ENCODE measurements at places on chromosomes 7 and 10.

DNA sequence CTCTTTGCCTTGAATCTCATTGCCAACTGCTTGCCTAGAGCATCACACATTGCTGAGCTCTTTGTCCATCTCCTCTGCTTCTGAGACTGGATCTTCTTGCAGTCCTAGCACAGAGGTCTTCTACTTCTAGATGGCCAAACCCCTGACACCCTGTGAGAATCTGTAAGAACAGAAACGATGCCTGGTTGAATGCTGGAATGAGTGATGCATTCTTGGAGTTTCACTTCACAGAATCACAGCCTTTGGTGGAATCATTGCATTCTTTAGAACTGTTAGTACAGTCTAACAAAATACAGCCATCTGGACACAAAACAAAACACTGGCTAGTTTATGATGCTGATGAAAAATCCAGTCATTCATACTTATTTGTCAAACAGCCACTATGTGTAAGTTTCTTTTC lies 141.7 kb upstream of the ITGB1 start:
- DNase-seq = no peak

DNA sequence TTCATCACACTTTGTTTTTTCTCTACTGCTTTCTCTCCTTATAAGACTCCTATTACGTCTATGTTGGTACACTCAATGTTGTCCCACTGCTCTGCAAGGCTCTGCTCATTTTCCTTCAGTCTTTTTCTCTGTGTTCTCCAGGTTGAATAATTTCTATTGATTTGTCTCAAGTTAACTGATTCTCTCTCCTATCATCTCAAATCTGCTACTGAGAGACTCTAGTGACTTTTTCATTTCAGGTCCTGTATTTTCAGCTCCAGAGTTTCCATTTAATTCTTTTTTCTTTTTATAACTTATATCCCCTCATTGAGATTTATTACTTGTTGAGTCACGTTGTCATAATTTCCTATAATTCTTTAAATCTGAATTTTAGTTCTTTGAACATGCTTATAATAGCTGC lies 100.9 kb downstream of the RNLS start:
- DNase-seq = no peak

DNA sequence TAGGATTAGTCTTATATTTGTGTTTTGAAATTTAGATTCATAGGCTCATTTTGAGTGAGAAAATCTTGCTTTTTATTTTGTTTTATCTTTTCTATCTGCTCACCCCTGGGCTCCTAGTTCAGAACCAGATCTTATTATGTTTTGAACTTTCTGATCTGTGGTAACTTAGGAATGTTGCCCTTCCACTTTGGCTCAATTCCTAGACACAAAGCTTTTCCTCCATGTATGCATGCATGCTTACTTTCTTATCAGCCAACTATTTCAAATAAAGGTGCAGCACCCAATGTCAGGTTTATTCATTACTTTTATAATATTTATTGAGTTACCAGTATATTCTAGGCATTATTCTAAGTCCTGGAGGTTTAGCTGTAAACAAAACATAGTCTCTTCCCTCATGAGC lies 374.8 kb upstream of the KIAA1217 start:
- no peak for DNase-seq

- no peak for DNase-seq
Observed at GRCh38 chr10:60937022-60937421, 7.0 kb downstream of the RHOBTB1 start.

DNA sequence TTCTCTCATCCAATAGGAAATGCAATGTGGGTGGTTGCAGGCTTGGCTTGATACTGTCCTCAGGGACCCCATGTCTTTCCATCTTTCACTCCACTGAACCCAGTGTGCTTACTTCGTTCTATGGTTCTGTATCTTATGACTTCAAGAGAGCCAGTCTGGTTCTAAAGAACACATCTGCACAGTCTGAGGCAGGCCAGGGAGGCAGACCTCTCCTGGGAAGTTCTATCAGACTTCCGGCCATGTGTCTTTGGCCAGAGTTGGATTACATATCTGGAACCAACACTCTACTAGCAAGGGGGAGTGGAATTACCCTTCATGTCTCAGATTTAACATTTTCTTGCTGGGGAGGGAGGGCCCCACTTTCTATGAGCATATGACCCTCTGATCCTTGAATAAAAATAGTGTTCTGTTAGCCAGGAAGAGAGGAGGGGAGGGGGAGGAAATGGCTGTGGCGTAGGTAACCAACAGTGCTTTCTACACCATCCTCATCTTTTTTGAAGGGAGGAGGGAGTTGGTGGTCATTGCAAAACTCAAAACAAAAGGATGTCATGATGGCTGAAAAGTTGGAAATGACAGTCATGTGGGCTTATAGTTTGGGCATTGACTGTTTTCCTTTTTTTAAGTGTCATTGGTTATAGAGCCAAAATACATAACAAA lies 370.2 kb downstream of the GATA3 start:
- no peak for DNase-seq
